ENCODE measurements at places on chromosomes 4 and X. TPM values are rescaled to one million over a fixed set of nuclear protein-coding genes. Genes with fewer than 3 reads are reported as not detected.

GRCh38 chrX:23478056-23478455 is 143.4 kb downstream of the PTCHD1 start:
- peak; percentile 0 for DNase-seq

- no peak for DNase-seq
These were observed 55.8 kb upstream of the MAGEB10 start for GRCh38 chrX:27751976-27752375.

DNA sequence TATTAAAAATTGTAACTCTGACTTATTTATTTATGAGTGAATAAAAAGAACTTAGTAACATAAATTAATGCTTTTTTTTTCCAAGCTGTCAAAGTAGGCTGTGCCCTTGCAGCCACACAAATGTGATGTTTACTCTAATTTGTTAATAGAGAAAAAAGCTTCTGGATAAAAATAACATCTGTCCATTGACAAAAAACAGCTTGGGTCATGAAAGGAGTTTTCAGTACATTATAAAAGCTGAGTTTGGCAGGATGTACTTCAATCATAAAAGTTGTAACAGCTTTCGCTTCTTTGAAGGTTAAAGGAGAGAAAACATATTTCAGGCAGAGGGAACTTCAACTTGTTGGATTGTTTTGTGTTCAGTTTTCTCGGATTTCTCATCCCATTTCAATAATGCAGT is 105.6 kb downstream of the SLC4A4 start:
- no peak for DNase-seq

GRCh38 chrX:20433388-20433775 is 166.7 kb upstream of the RPS6KA3 start:
- no peak for DNase-seq

DNA sequence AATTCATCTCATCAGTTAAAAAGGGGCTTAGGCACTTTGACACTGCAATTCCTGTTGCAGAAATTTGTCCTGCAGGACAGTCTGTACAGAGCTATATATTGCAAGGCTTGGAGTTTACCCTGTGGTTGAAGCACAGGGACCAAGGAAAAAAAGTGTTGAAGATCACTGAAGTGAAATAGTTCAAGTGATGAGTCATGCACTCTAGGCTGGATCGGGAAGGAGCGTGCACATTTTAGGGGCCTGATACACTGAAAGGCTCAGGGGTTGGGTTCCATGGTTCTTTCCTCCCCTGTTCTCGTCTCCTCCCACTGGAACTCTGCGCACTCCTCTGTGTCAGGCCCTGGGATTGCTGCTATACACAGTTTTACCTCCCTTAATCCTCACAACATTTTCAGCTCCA is 104.9 kb upstream of the ARMCX2 start:
- peak; percentile 1 for DNase-seq

DNA sequence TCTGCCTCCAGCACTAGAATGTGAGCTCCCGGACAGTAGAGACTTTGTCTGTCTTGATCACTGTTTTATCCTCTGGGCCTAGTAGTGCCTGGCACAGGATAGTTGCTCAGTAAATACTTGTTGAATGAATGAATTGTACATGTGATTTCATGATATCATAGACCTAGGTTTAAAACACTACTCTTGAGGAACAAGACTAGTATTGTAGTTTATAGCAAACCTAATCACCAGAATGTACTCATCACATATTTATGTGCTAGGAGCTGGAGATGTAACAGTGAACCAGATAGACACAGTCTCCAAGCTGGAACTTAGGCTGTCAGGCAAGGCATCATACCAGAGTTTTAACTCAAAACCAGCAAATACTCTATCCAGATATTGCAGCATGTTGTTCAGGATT is 23.5 kb downstream of the GAB3 start:
- DNase-seq, result peak; percentile 36

DNA sequence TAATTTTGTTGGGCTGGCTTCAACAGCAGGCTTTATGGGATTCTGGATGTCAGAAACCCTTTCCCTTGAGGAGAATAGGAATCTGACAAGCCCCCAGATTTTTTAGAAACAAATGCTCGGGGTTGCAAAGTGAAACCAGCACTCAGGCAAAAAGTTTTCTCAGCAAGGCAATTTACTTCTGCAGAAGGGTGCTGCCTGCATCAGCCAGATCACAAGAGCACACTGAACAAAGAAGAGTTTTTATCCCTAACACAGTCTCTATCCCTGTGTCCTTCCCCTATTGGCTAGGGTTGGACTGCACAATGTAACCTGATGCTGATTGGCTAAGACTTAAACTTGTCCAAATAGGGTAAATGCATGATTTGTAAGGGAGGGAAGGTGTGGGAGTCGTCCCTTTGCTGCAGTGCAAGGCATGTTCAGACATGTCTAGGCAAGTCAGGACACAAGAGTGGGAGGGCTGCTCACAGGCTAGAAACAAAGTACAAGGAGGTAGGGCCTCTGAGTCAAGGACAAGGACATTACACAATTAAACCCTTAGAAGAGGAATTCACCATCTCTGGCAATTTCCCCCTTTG is 175.8 kb downstream of the CCNG2 start:
- peak; percentile 48 for DNase-seq

- no peak for DNase-seq
These were observed 366.6 kb downstream of the GASK1B start for GRCh38 chr4:157806184-157806583.

- DNase-seq, result peak; percentile 85
These were observed 147.4 kb upstream of the RXFP1 start for GRCh38 chr4:158374318-158374717.

DNA sequence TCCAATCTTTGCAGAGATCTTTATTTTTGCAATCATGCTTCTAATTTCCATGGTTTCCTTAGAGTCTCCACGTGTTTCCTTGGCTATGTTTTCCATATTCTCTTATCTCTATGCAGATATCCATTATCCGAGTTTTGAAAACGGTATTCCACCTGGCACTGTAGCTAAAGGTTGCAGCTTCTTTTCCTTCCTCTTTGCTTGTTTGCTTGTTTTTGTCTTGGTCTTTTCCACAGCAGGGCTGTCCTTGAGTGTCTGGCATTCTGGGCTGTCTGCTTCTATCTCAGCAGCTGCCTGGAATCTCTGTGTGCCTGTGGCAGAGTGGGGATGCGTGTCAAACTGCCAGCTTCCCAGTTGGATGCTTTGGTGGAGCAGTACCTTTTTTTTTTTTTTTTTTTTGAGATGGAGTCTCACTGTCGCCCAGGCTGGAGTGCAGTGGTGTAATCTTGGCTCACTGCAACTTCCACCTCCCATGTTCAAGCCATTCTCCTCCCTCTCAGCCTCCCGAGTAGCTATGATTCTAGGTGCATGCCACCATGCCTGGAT is 46.9 kb downstream of the WFS1 start:
- DNase-seq, result no peak

DNA sequence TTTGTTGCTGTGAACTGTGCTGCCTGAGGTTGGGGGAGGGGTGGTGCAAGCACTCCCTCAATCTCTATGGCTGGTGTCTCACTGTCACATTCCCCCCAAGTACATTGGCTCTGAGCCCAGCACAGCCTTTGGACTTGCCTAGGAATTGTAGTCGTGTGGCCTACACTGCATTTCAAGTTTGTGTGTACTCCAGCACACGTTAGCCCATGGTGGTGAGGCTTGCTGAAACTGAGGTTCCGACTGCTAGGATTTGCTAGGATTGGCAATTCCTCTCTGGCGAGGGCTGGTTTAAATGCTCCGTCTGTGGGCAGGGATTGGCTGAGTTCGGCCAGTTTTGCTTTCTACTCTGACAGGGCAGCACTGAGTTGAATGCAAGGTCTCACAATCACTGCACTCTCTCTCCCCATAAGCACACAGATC is 121.7 kb upstream of the CXXC4 start:
- DNase-seq, result no peak

GRCh38 chr4:158819942-158820786 is 51.3 kb downstream of the FNIP2 start:
- no peak for DNase-seq

GRCh38 chr4:55256787-55257186 is 89.3 kb upstream of the SRD5A3 start:
- no peak for DNase-seq

GRCh38 chr4:75545526-75545925 is 10.3 kb upstream of the ODAPH start:
- DNase-seq, result no peak

DNA sequence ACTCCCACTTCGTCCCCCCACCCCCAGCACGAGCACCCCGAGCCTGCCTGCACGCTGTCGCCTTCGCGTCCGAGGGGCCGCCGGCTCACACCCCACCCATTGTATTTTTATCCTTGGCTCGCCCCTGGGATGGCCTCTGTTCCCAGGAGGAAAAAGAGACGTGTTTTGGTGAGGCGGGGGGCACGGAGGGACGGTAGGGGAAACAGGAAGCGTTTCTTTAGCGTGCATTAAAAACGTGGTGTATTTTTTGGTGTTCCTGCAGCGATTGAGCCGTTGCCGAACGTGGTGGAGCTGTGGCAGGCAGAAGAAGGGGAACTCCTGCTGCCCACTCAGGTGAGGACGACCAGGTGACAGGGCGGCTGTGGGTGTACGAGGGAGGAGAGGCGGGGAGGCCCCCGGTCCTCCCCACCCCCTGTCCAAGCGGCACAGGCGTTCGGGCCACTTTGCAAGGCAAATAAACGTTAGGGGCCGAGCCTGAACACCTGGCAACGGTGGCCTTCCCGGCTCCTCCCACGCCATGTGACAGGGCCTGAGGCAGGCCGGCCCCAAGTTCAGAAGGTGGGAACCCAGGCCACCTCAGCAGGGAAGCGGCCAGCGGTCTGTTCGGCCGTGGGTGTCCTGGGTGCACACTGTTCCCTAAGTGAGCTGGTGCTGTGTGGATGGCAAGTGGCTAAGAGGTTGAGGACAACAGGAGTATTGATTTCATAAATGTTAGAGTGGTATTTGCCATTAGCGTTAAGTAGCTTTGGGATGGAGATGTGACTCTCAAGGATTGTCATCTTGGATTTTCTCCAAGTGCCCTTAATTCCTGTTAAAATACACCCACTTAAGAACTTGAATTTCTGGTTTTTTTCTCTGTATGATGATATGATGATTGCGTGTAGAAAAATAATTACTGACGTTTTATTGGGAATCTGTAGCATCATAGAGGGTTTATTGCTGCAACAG is 1.1 kb downstream of the TMEM131L start:
- peak; percentile 55 for DNase-seq

DNA sequence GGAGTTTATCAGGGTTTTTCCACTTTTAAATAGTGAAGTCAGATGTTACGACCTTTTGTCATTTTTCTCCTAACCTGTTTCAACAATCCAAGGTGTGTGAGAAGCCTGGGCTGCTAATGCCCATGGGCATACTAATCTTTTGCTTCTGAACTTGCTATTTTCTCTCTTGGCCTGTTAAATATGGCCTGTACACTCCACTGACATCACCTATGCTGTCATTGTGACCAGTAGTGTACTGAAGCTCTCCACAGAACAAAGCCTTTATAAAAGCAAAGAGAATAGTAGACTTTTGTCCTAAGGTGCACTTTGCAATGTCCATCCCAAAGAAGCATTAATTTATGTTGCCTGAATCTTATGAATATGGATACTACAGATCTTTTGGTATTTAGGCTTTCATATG is 1490.5 kb downstream of the STIM2 start:
- DNase-seq, result no peak

DNA sequence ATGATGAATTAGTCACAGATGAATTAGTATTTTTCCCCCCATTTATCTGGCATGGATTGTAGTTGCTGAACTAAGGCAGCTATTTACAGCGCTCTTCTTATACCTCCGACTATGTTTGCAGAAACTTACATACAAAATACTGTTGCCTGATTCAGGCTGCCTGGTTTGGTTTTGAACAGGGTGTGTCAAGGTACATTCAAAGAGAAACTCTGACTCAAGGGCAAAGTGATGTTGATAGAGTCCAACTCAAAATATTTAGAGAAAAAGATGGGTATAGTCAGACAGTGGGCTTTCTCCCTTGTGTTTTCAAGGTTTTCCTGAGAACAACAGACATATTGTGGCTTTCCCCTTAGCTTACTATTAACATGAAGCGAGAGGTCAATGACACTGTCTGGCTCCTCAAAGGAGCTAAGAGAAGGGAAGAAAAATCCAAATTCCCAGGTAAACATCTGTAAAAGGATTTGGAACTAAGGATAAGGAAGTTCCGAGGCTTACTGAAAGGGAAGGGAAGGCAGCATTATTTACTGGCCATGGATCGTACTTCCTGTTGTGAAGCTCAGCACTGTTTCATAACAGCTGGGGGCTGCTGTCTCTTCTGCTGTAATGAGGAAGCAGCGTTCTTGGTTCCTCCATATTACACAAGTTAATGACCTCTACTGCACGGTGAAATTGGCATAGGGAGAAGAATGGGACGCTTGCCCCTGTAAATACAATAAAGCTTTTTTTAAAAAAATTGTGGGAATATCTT is 30.9 kb downstream of the FAM9C start:
- no peak for DNase-seq

- DNase-seq, result no peak
These were observed 96.6 kb upstream of the IL13RA1 start for GRCh38 chrX:118630848-118631247.

GRCh38 chr4:62970846-62971245 is 1438.4 kb downstream of the TECRL start:
- DNase-seq, result peak; percentile 2

SHROOM3 gene
- 8.6 TPM for total RNA-seq

CFAP299 gene
- total RNA-seq, result not detected

ARSD gene
- total RNA-seq, result 29.6 TPM

XAGE1A gene
- total RNA-seq, result not detected

ABLIM2 gene
- total RNA-seq, result 2.8 TPM

NMU gene
- total RNA-seq, result 4.2 TPM

FOXP3 gene
- not detected for total RNA-seq

TAF7L gene
- under 0.01 TPM for total RNA-seq

XPNPEP2 gene
- not detected for total RNA-seq
